Stimulated activated CD8-positive, alpha-beta memory T cell treated with anti-CD3 and anti-CD28 coated beads, Interleukin-4, amount 100 ng/mL, for 48 hours (primary cell): ENCODE measurements at places on chromosomes 13 and 19.

GRCh38 chr19:6700586-6701316, 19.7 kb downstream of the C3 start:
- no peak for DNase-seq

GRCh38 chr13:76939215-76939614, 9.1 kb upstream of the ACOD1 start:
- DNase-seq = no peak

GRCh38 chr19:41353466-41354342, at the start of gene TGFB1:
Gene TGFB1, minus strand, starts transcription at chr19:41353922. Its CDS starts 878 bp downstream, at chr19:41353044.
- peak; percentile 93 for DNase-seq

DNA sequence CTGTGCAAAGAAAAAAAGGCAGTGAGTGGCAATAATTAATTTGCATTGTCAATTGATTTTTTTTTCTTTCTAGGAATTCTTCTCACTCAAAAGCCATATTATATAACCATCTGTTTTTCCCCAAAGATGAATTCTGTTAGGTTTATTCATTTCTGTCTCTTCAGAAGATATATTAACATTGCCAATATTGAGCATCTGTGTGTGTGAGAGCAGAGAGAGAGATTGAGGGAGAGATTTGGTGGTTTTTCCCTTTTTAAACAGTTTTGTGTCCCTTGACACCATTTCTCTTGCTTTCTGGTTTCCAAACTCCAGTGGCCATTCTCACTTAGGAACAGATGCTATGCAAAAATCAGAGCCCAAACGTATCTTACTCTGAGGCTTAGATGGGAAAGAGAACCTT, 112.5 kb downstream of the LACC1 start:
- no peak for DNase-seq

DNA sequence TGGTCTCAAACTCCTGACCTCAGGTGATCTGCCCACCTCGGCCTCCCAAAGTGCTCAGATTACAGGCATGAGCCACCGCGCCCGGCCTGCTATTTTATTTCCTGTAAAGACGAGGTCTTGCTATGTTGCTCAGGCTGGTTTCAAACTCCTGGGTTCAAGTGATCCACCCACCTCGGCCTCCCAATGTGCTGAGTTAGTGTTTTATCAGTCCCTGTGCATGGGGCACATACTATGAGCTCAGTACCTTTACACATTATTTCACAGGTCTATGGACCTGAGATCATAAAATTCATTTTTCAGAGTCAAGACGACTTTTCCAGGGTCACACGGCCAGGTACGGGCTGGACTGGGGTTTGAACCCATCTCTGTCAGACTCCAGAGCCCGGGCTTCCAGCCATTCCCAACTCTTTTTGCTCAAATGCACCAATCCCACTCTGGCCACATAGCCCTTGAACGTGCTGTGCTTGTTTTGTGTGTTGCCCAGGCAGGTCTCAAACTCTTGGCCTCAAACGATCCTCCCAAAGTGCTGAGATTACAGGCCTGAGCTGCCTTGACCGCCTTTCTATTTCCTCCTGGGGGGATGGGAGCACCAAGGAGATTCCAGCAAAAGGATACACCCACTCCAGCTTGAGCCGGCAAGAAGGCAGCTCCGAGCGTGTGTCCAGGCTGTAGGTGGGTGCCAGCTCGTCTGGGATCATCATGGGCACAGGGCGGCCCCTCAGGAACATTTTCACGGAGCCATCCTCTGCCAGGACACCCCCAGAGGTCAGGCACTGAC, 1.1 kb downstream of the EML2 start:
- DNase-seq = no peak

DNA sequence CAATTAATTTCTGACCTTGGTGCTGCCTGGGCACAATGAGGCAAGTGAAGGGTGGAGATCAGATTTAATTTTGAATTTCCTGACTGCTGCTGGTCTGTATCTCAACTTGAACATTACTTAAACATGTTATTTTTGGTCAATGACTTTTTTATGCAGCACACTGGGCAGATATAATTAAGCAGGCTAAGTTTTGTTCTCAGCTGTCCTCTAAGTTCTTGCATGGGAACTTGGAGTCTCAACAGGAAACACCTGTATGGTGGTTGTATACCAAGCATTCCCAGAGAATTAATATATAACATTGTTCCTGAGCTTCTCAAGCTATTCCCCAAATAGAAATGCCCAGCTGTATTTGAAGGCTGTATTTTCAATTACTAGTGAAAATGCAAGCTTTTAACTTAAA, 113.5 kb upstream of the EDNRB start:
- DNase-seq = no peak
